ENCODE measurements at places on chromosomes 2 and 18. TPM values are rescaled to one million over a fixed set of nuclear protein-coding genes. Genes with fewer than 3 reads are reported as not detected.

The LRRC30 gene
- total RNA-seq = not detected

- H3K4me3 ChIP-seq = no peak overlapping the region
- no peaks in the 10 kb centered on the region for H3K27me3 ChIP-seq
- H3K27ac ChIP-seq = no peak overlapping the region
- no peak for DNase-seq
Observed at GRCh38 chr2:170092436-170093060, 85.4 kb upstream of the MYO3B start.

The LAMA3 gene
- total RNA-seq = 14.2 TPM

The UGT1A1 gene
- not detected for total RNA-seq

- H3K27ac ChIP-seq = no peak overlapping the region
- H3K36me3 ChIP-seq = no peaks in the 10 kb centered on the region
- H3K4me3 ChIP-seq = no peak overlapping the region
- H3K4me1 ChIP-seq = no peaks in the 10 kb centered on the region
- DNase-seq = no peak
Observed at GRCh38 chr2:133506996-133507395, 61.3 kb downstream of the NCKAP5 start.

The MC2R gene
- not detected for total RNA-seq

The AQP4 gene
- not detected for total RNA-seq
